ENCODE measurements at places on chromosomes 3 and 15.

GRCh38 chr15:95446854-95447253, 883.6 kb upstream of the NR2F2 start:
- DNase-seq = no peak

GRCh38 chr3:15007681-15008141, 57.4 kb downstream of the MRPS25 start:
- DNase-seq = no peak

DNA sequence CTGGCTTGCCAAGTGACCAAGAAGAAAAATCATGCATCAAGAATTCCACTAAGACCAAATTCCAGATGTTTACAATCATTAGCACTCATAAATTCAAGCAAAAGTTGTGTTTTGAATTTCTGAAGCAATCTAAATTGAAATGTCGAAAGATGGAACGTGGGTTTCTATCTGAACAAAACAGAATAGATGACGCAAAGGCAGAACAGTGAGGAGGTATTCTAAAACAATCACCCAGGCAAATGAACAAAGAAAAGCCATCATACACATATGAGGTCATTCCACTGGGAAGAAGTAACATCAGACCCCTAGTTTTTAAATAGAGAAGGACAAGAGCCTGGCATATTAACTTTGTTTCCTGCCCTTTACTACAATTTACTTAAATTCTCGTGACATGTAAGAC, 58.0 kb downstream of the MCF2L2 start:
- no peak for DNase-seq

DNA sequence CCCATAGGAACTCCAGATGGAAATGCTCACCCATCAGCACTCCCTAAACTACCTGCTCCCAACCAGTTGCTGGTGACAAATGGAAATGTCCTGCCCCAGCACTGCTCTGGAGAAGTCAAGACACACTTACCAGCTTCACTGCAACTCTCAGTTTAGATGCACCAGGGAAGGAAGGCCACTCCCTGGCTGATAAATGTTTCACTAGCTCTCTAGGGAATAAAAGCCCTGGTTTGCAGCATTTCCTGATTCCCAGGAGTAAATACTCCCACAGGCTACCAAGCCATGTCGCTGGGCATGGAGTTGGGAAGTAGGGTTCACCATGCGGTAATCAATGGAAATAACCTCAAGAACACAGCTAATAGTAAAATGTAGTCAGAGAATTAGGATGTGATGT, 112.0 kb upstream of the NEO1 start:
- no peak for DNase-seq

DNA sequence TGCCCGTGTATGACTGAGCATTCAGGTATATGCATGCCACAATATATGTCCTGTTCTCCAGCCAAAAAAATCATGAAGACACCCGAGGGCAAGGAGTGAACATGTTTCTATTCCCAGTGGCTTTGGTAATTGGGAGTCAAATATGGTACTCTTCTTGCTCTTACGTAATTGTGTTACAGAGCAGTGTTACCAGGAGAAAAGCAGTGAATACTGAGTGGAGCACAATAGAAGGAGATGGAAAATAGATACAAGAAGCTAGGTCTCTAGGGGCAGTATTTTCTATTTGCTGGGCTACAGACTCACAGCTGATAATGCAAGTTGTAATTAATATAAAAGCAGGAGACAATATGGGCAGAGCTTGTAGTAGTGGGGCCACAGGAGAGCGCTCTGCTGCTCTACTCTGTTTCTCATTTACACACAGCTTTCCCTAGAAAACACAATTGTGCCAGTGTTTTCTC, 13.2 kb downstream of the MEIS2 start:
- DNase-seq = no peak

DNA sequence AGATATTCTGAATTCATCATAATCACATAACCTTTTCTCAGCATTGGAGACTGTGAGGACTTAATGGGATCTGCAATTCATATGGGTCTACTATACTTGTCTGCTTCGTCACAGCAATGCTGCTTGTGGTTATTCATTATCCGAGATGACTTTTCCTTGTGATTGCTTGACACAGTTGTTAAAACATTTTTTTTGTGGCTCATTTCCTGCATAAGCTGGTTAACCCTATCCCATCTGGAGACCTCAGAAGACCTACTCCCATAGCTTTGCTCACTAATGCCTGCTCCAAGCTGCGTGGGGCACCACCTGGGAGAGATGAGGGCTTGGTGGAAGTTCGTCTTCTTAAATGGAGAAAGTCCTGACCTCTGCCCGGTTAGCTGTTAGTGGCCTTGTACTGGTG, 360.8 kb downstream of the CHST2 start:
- DNase-seq = peak; percentile 92

GRCh38 chr3:182912474-182912873, 67.9 kb downstream of the DCUN1D1 start:
- no peak for DNase-seq

DNA sequence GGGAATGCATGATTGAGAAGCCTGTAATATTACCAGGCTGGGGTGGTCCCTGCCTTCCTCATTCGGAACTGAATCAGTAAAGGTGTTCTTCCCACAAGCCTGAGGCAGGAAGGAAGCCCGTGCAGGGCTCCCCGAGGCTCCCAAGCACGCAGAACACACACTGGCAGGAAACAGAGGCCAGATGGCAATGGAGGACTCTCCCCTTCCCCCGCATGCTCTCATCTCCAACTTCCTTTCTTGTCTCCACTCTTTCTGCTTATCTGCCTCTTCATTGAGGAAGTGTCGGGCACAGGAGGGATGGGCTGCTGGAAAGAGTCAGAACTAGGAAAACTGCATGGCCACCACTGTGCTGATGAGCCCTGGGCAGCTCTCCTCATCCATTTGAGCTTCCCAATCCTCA, 123.5 kb downstream of the NUP210 start:
- DNase-seq = no peak

GRCh38 chr15:62626903-62627302, 415.6 kb upstream of the TPM1 start:
- no peak for DNase-seq

DNA sequence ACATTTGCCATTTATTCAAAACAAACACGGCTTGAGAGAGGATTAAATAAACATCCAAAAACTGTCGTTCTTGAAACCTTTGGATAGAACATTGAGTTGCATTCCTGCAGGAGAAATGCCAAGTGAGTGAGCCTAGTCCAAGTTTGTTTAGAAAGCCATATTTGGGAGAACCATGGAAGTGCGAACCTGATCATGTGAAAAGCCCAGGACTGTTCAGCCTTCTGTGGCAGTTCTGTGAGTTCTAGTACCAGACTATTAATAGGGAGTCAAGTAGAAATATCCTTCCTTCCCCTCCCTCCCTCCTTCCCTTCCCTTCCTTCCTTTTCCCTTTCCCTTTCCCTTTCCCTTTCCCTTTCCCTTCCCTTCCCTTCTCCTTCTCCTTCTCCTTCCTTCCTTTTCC, 470.4 kb downstream of the LPP start:
- DNase-seq = no peak

DNA sequence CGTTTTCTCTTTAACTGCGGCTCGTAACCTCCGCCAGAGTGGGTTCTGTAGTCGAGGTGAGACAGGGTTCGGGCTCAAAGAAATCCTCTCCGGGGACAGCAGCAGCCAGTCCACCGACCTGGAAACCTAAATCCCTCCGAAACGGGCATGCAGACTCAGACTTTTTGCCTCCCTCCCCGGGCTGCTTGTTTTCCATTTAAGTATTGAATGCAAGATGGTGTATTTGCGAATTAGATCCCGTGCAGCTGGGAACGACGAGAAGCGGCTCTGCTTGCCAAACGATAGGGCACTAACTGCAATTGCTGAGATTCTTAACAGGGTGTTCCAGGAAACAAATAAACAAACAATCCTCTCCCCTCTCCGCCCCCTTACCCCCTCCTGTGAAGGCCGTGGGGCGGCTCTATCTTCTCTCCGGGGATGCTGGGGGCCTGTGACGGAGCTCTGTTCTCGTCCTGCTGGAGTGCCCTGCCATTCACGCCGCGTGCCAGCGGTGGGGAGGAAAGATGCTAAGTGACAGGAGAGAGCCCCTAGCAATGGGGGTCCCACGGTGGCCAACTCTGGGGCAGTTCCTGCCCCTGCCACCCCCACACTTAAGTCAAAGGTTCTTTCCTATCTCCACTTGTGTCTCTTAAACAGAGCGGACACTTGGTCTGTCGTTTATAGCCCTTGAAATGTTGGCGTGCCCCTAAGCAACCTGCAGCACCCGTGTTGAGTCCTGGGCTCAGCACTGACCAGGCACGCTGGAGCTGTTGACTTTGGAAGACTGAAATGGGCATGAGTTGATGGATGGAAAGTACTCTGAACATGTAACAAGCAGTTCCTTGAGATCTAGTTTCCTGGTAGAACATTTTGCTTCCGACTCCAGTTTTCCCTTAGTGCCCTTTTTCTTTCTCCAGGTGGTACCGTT, 1.3 kb upstream of the ETV5 start:
- DNase-seq = no peak

- no peak for DNase-seq
These were observed 174.1 kb upstream of the DPH6 start for GRCh38 chr15:35720019-35720418.

DNA sequence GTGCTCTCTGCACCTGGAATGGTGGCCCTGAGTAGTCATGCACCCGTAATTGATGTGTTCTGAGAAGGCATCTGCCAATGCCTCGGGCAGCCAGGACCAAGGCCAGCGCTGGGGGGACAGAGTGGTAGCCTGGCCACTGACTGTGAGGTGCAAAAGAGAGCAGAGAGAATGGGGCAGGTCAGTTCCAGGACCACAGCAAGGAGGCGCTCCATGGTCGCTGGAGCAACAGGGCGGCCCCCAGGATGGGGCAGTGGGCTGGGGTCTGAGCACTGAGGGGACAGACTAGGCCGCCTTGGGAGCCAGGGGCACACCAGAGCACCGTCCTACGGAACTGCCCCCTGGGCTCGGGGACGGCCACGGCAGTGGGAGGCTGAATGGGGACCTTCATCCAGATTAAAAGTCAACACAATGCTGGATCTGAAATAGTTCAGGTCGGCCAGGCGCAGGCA, 48.3 kb upstream of the IQSEC1 start:
- no peak for DNase-seq

GRCh38 chr15:92152983-92153382, 240.7 kb upstream of the ST8SIA2 start:
- no peak for DNase-seq

GRCh38 chr3:73884361-73884760, 259.6 kb upstream of the PDZRN3 start:
- no peak for DNase-seq

DNA sequence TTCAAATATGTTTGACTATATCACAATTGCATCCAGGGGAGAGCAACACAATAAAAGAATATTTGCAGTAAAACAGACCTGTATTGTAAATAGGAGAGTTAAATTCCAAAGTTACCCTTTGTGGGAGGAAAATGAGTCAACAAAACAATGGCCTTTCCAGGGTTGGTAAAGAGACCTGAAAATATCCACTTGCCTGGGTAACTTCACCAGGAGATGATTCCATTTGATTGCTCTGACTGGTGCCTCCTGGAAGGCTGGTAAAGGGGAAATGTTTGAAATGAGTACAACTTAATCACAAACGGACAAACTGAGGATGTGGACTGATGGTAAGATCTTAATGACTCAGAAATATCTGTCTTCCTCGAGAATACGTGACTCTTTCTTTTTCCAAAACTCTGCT, 43.6 kb upstream of the SRGAP3 start:
- no peak for DNase-seq

DNA sequence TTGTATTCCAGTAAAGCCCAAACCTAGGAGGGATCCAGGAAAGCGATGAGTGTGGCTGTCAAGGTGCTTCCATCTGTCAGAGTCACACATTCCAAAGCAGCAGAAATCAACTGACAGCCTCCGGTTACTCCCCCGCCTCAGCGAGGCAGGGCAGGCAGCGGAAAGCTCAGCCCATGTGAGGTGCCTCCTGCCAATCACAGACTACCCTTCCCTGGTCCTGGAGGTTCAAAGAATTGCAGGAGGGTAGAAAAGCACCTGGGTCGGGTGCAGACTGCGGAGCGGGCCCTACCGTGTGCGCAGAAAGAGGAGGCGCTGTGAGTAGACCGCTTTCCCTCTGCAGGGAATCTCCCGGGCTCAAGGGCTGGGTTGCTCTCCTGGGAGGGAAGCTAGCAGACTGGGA, at the start of gene UPK1B:
Gene UPK1B, plus strand, starts transcription at position 274 of the 400 bp plus-strand sequence. CDS start 13,144 bp downstream, outside the sequence.
- no peak for DNase-seq

GRCh38 chr15:78808550-78808949, 2.7 kb downstream of the ADAMTS7 start:
- no peak for DNase-seq

DNA sequence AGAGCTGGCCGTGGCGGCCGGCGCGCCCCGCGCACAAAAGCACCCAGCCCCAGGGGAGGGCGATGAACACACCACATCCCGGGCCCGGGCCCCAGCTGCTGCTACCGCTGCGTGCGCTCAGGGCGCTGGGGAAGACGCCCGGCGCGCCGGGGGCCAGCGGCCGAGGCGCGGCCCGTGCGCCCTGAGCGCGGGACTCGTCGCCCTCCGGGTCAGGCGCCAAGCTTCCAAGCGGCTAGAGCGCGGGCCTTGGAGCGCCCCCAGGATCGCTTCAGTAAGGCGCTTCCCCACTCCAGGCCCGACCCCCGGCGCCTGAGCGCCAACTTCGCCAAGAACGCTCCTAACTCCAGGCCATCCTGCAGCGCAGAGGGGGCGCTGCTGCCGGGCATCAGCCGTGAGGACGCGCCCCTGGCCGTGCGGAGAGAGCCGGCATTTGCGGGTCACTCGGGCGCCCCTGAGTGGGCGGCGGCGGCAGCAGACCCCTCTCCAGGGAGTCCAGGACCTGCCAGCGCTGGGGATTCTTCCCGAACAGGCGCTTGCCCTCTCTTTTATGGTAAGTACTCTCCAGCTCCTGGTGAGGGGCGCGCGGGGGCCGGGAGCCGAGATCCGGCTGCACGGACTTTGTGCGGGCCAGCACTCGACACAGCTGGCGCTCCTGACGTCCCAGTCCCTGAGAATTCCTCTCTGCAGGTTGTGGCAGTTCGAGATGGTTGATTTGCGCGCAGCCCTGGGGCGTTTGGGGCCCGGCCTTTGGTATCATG, 475 bp downstream of the SPSB4 start:
- DNase-seq = no peak

DNA sequence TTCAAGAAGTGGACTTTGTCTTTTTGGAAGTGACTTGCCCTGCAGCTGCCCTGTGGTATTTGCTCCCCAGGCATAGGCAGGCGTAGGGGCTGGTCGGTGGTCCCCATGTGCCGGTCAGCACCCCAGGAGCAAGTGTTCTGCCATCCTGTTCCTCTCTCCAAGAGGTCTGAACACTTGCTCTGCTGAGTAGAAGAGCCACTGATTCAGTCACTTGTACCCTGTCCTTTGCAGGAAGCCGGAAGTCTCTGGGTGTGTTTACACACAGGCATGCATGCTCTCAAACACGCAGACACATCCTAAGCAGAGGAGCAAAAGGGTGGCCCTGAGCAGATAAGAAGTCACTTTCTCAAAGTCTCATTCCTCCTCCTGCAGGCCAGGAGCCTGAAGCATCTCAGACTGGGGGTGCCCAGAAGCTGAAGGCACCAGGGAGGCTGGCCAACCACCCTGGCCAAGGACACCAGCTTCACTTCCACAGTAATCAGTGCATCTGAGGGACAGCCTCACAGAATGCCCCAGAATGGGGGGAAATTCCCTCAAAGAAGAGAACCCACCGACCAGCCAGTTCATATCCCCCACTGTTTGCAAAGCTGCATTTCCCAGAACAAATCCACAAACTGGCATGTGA, 88.7 kb upstream of the POMGNT2 start:
- DNase-seq = no peak
